Caudate nucleus (tissue), 63 donors: ENCODE measurements at places on chromosomes 13 and 19.

GRCh38 chr13:98310485-98311199, 133.6 kb upstream of the RNF113B start:
- DNase-seq: no peak

GRCh38 chr19:14772467-14772866, 5.9 kb downstream of the ADGRE2 start:
- no peak for DNase-seq

DNA sequence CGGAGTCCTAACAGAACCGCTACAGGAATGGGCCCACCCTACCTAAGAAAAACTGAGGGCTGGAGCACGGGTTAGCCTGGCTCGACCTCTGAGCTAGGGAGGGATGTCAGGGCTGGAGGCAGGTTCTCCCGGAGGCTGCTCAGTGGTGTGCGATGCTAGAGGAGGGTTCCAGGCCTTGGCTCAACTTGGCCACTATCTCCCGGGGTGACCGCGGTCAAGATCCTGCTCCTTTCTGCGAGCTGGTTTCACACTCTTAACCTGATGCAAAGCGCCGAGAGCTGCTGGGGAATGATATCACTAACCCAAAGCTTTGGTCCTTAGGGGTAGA, 301 bp downstream of the POP4 start:
- no peak for DNase-seq

DNA sequence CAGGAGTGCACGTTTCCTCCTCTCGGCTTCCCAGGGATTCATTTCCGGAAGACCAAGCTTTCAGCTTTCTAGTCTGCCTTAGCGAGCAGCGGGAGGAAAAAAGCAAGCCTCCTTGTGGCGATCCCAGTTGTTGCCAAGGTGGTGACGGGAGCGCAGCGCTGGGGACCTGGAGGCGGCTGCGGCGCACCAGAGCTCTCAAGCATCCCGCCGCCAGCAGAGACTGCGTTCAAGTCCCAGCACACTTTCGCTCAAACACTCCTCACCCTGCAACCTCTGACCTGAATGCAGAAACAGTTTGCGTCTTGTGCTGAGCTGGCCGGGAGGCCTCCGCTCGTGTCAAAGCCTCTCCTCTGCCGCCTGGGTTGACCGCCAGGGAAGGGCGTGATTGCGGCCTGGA, 4.9 kb downstream of the GSX1 start:
- DNase-seq: no peak

DNA sequence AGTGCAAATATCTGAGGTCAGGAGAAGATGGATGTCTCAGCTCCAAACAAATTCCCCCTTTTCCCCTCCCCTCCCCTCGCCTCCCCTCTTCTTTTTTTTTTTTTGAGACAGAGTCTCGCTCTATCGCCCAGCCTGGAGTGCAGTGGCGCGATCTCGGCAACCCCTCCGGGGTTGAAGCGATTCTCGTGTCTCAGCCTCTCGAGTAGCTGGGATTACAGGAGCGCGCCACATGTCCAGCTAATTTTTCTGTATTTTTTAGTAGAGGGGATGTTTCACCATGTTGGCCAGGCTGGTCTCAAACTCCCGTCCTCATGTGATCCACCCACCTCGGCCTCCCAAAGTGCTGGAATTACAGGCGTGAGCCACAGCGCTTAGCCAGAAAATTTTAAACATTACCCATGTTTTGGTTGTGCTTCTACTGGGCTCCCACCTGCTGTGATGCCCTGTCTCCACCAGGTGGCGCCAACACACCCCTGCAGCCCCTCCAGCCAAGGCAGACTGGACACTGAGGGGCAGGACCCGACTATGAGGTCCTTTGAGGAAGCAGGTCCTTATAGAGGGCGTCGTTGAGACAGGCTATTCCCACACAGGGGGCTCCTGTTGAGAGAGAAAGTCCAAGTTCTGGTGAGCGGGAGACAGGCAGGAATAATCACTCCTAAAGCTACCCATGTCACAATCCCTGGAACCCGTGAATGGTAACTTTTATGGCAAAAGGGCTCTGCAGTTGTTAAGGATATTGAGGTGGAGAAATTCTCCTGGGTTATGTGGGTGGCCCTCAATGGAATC, 6.3 kb downstream of the ERICH4 start:
- peak; percentile 30 for DNase-seq

GRCh38 chr13:99959540-99960230, 11.9 kb downstream of the ZIC5 start:
- DNase-seq: no peak

DNA sequence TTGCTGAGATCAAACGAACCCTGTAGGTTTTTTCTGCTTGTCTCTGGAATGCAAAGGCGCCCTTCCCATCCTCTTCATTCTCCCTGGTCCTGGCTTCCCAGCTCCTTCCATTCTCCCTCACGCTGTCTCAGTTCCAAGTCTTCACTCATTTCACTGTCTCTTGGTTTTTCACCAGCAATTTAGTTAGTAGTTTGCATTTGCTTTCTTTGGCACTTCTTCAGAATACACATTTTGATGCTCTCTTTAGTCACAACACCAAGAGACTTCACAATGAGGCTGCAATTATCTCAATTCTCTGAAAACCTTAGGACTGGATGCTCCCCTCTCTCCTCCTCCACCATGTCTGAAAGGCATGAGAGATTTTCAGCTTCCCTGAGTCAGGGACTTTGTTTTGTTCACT, 470.7 kb downstream of the FGF14 start:
- no peak for DNase-seq

DNA sequence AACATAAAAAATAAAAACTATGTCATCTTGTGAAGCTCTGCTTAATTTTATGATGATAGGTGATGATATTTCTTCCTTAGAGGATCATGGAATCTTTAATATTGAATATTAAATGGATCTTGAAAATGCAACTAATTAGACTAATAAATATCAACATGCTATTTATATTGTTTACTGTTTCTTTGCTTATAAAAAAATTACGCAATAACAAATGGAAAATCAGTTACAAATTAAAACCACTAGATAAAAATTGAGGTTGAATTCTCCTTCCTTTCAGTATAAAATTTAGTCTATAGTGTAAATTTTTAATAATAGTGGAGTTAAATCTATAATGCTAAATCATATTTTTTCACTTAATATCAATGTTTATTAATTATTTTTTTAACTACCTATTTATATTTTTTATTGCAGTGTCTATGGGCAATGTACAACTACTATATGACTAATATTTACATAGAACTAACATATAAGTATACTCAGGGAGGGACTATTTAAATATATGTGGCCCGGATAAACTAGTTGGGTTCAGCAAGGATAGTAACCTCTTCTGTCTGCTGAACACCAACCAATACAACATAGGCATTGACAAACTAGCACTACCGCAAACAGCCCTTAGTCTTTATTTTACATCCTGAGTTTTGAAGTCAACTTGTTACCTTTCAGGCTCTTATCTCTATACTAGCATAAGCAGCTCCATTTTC, 628.0 kb downstream of the EFNB2 start:
- DNase-seq: no peak

GRCh38 chr19:39738814-39739213, 985 bp upstream of the CLC start:
- DNase-seq: no peak

- no peak for DNase-seq
Measured at GRCh38 chr13:23330356-23330755, 103.1 kb downstream of the SACS start.

- peak; percentile 12 for DNase-seq
Measured at GRCh38 chr13:77002590-77003190, 10.8 kb downstream of the CLN5 start.

DNA sequence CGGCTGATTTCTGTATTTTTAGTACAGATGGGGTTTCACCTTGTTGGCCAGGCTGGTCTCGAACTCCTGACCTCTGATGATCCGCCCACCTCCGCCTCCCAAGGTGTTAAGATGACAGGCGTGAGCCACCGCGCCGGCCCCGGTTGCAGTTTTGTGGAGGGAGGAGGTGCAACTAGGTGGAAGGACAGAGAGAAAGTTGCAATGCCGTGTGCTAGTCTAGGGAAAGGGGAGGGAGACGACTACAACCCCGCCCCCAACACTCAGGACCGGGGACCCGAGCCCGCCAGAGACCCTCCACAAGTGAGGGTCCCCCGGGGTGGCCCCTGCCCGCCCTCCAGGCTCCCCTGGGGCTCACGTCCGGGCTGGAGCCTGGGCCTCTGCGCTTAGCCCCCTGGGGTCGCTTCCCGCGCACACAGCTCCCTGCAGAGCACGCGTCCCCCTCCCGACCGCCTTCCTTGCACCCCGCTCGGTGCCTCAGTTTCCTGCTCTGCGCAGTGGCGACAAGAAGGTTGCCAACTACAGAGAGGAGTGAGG, 1.2 kb upstream of the ARID3A start:
- no peak for DNase-seq

DNA sequence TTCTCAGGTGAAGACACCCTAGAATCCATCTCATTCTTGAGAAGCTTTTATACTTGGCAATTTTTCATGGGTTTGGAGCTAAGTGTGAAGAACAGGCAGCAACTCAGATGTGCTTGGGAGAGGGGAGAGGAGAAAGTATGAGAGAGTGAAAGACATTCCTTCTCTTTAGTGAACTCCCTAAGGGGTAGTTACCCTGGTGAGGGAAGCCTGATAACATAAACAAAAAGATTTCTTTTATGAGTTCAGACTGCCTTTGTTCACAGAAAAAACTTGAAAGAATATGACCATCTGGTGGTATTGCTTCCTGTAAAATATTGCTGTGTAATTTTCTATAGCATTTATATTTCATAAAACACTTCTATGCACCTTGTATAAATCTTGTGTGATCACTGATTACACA, at the start of gene STOML3:
Gene STOML3, minus strand, starts transcription at position 139 of the 400 bp plus-strand sequence. Its CDS starts 110 bp downstream, at position 29.
- DNase-seq: no peak

- no peak for DNase-seq
Measured at GRCh38 chr19:35086455-35086854, 29.2 kb upstream of the FXYD3 start.
